T-helper 2 cell (primary cell): ENCODE measurements at places on chromosomes 12 and 14.

- DNase-seq: no peak
Observed at GRCh38 chr14:79661752-79662151, 549.6 kb downstream of the DIO2 start.

DNA sequence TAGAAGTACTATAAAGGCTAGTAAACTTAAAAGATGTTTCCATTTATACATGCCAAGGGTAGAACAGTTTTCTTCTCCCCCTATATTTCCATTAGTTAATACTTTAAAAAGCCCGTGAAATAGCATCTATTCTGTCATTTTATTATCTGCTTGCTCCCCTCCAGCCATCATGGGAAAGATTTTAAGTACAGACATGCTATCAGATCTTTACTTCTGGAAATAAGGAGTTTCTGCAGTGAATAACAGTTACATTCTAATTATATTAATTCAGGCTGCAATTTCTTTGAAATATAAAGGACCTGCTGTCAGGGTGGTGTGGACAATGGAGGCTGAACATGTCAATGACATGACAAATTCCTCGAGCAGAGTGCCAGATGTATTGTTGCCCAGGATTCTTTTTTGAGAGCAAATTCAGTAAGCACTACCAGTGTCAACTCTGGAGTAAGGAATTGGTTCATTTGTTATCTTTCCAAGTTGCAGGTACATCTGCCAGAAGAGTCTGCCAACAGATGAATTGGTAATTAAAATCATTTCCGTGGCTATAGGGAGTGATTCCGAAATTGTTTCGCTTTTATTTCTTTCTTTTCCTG, 151.3 kb downstream of the BTG1 start:
- no peak for DNase-seq

DNA sequence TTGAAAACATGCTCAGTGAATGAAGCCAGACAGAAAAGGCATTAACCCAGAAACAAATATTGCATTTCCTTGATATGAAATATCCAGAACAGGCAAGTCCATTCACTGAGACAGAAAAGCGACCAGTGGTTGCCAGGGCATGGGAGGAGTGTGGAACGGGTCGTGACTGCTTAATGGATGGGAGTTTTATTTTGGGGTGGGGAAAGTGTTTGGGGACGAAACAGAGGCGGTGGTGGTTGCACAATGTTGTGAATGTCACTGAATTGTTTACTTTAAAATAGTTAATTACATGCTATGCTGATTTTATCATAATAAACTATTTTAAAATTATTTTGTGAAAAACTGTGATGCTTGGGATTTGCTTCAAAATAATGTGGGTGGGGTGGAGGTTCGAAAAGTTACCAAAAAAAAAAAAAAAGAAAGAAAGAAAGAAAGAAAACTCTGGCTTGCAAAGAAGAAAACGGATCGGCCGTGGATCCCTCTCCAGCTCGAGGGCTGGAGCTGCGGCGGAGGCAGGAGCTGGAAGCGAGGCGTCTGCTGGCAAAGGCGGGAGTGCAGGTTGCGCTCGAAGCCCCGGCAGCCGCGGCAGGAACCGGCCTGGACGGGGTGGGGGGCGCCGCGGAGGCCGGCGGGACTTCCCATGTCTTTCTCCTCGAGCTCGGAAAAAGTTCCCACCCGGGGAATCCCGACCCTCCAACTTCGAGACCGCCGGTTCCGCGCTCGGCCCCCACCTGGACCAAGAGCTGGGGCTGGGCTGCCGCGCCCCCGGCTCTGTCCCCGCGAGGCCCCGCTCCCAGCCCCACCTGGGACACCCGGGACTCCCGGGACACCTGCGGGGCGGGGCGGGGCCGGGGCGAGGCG, 524 bp upstream of the P2RX2 start:
- no peak for DNase-seq

DNA sequence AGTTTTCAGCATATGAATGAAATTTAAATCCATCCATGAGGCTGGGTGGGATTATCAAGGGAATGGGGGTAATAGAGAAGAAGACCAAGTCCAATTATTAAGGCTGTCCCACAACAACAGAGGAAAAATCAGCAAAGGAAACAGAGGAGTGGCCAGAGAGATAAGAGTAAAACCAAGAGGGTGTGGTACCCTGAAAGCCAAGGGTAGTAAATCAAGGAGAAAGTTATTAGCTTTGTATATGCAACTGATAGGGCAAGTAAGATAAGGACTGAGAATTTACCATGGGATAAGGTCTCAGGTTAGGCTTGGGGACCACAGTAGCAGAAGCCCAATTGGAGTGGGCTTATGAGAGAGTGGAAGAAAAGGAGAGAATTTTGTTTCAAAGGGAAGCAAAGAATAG, 134.5 kb downstream of the NUAK1 start:
- no peak for DNase-seq

GRCh38 chr14:24351517-24351916, 11.7 kb upstream of the RIPK3 start:
- no peak for DNase-seq

DNA sequence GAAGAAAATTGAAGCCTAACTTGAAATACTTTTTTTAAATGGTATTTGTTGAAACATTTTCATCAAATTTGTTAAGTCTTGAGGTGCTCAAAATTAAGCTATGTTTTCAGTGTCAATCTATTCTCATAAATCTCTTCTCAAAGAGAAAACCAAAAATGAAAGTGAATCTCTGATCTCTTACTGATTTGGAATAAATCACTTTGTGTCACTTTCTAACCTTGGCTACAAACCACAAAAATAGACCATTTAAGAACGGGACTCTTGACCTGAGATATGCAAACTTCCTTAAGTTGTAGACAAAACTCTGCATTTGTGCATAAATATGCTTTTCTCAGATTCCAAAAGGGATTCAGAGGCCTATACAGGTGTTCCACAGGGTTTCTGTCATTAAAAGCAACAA, 192.9 kb downstream of the SEC23A start:
- no peak for DNase-seq

DNA sequence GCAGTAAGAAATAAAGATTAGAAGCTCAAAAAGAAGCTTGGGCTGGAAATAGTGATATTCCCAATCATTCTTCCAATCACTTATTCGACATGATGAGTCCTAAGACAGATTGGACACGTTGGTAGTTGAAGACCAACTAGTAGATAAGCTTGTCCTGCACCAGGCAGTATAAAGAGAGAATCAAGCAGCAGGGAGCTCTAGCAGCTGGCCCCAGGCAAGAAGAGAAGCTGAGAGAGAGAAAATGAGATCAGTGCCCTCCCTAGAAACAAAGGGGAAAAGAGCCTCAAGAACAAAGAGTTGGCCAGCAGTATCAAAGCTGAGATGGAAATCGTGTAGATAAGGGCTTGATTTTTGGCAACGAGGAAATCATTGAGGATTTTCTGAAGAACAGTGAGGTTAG, 20.6 kb downstream of the RASSF8 start:
- no peak for DNase-seq

DNA sequence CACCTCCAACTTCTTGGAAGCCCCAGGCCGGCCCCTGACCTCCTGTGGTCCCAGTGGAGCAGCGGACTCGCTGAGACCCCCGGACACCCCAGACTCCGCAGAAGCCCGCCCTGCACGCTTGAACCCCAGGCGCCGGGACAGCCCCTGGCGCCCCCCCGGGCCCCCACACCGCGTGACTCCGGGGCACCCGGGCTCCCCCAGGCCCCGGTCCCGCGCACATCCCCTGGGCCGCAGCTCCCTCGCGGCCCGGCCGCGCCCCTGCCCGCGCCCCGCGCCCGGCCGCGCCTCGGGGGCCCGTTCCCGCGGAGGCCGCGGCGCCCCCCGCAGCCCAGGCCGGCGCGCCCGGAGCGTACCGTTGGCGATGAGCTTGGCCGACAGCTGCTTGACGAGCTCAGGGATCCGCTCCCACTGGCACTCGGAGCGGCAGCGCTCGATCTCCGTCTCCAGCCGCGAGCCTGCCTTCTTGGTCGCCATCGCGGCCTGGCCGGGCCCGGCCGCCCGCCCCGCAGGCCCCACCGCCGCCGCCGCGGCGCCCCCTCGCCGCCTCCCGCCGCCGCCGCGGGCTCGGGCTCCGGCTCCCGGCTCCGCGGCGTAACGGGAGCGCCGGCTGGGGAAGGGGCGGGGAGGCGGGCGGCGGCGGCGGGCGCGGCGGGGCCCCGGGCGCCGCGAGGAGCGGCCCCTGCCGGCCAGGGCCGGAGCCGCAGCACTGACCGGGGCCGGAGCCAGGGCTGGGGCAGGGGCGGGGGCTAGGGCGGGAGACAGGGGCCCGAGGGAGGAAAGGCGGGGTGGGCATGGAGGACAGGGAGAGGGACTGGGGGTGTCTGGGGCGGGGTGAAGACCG, at the start of gene TTC7B:
Gene TTC7B (minus strand): TSS at position 609 of the 841 bp plus-strand sequence. CDS start 135 bp downstream, at position 474.
- no peak for DNase-seq

GRCh38 chr12:24728366-24728765, 220.5 kb downstream of the BCAT1 start:
- DNase-seq: no peak

DNA sequence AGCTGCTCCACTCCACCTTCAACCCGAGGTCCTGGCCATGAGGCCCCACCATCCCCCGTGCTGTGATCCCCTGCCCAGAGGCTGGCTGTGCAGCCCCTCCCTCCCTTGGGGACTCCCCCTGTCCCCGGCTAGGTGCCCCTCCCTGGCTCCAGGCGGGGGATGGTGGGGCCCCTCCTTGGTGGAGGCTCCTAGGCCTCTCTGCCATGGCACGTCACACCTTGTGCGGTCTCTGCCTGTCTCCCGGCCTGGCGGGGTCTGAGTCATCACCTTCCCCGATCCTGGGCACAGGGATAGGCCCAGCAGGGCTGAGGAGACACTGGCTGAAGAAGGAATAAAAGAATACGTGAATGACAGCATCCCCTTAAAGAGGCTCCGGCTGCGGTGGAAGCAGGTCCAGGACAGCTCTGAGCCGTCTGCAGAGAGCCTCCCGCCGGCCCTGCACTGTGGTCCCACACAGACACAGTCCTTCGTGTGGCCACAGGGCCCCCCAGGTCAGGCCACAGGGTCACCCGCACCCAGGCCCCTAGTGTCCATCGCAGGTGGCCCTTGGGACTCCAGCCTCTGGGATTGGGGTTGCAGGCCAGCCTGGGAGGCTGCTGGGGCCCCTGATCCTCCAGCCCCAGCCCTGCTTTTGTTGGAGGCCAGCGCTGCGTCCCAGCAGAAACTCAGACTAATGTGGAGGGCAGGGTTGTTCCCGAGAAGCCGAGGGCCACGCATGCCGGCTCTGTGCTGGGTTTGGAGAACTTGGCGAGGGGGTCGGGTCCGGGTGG, 43.6 kb downstream of the KIF26A start:
- DNase-seq: no peak

- no peak for DNase-seq
Observed at GRCh38 chr12:116094475-116094874, 183.0 kb downstream of the MED13L start.

DNA sequence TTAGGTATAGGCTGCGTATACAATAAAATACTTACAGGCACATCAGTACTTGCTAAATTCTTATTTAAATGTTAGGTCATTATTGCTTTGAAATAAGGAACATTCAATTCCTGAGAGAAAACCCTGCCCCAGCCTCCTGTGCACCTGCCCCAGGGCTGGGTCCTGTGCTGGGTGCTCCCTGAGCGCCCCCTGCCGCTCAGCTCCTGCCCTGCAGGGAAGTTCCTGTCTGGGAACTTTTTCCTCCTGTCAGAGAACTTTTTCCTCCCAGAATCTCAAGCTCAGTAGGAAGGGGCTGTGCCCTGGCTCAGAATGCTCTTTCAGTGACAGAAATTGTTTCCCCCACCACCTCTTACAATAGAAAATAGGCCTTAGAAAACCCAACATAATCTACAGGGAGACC, 751.1 kb downstream of the TMEM121 start:
- no peak for DNase-seq

DNA sequence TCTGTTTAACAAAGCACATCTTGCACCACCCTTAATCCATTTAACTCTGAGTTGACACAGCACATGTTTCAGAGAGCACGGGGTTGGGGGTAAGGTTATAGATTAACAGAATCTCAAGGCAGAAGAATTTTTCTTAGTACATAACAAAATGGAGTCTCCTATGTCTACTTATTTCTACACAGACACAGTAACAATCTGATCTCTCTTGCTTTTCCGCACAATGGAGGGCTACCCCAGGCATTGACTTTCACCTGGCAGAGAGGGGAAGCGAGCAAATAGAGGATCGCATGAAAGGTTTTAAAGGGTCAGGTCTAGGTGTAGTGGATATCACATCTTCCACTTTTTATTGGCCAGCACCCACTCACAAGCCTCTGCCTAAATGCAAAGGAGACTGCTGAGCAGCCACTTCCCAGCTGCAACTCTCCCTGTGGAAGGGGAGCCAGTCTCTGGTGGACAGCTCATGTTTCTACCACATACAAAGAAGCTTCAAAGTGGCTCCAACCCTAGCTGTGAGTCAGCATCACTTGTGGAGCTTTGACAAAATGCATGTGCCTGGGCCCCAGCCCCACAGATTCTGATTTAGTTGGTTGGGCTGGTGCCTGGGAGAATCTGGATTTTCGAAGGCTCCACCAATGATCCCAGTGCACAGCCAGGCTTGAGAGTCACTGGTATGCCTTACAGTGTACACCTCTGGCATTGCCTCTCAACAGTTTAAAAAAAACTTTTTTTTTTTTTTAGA, 7.2 kb upstream of the FNTB start:
- DNase-seq: no peak

DNA sequence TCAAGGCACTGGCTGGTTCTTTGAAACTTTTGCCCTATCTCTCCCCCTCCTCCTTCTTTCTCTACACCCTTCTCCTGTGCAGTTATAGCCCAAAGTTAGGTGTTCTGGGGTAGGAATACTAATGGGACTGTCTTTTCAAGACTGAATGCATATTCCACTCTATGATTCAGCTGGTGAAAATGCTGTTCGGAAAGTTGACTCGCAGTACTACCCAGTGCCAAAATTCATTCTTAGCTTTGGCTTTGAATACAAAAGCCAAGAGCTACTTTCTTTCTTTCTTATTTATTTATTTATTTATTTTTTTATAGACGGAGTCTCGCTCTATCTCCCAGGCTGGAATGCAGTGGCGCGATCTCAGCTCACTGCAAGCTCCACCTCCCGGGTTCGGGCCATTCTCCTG, 249.2 kb downstream of the ETNK1 start:
- no peak for DNase-seq

DNA sequence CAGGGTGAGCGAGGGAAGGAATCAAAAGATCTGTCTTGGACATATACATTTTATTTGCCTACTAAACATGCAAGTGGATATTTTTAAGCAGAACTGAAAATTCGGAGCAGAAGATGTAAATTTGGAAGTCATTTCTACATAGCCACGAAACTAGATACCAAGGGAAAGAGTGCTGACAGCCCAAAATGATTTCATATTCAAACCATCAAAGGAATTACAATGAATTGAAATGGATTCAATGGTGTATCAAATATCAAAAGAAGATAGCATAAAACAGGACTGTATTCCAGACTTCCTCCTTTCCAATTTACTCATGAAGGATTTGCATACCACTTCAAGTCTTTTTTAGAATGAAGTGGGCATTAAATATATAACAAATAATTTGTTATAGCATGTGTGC, 313.5 kb upstream of the KITLG start:
- DNase-seq: no peak
